ENCODE measurements at places on chromosomes 16 and 17.

DNA sequence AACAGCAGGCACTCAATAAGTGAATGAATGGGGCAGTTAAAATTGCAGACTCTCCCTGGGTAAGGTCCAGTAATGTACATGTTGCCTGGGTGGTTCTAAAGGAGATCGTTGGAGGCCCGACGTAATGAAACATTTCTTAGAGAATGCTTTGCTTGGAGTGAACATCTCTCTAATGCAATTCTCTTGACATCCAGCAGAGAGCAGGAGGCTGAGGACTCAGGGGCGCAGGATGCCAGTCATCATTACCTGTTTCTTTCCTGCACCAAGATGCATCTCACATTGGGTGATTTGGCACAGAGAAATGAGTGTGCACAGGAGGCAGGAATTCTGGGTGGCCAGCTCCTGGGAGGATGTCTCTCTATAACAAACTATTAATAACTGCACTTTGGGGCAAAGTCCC lies 130.3 kb upstream of the RBBP6 start:
- DNase-seq = no peak

DNA sequence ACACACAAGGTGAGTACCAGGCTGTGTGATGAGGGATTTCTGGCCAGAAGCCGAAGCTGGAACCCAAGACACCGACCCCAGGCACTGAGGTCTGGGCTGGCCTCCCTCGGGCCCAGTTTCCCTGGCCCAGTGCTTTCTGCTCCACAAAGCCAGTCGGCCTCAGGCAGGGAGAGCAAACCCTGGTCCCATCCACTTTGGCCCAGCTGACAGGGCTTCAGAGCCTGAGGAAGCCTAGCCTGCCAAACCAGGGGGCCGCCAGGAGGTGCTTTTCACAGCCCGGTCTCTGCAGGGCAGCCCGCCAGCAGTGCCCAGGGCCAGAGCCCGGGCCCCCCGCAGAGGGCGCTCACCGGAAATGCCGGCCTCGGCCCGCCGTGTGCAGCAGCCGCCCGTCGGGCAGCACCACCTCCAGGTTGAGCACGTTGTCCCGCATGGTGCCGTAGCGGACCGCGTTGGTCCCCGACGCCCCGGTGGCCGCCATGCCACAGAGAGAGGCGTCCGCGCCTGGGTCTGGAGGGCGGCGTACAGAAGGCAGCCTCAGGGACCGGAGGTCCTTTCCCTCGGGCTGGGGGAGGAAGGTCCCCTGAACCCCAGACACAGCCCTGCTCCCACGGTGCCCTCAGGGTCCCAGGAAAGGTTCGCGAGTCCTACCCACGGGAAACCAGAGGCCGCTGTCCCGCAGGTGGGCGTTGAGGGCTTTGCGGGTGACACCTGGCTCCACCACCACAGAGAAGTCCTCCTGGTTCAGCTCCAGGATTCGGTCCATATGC lies 2.2 kb downstream of the LDHD start:
- DNase-seq = no peak

DNA sequence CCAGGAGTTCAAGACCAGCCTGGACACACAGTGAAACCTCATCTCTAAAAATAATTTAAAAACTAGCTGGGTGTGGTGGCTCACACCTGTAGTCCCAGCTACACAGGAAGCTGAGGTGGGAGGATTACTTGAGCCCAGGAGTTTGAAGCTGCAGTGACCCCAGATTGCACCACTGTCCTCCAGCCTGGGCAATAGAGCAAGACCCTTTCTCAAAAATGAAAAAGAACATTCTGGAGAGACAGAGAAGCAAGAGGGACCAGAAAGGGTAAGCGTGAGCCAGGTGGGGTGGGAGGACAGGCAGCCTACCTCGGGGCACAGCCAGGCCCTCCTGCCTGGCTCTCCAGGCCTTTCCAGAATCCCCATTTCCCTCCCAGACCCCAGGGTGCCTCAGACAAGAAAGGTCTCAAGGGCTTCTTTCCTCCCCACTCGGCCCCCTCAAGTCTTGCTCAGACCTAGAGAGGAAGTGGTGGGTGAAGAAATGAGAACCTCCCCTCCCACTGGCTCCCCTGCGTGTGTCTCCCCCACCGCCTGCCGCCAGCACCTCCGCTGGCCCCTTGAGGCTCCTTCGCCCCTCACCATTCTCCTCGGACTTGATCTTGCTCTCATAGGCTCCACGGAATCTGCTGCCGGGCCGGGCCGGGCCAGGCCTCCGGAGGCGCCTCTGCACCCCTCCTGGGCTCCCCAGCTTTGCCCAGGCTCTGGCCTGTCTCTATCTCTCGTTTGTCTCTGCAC lies 503 bp downstream of the C16orf54 start:
- DNase-seq = peak; percentile 84

DNA sequence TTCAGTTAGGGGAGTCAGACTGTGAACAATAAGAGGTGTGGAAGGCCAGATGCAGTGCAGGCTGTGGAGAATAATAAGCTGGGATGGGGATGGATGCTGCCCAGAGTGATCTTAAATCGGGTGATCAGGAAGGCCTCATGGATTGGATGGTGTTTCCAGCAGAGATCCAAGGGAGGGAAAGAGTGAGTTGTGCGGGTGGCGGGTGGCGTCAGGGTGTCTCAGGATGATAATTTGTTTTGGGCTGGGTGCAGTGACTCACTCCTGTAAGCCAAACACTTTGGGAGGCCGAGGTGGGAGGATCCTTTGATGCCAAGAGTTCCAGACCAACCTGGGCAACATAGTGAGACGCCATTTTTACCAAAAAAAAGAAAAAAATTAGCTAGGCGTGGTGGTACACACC lies 7.9 kb downstream of the CLUAP1 start:
- no peak for DNase-seq

DNA sequence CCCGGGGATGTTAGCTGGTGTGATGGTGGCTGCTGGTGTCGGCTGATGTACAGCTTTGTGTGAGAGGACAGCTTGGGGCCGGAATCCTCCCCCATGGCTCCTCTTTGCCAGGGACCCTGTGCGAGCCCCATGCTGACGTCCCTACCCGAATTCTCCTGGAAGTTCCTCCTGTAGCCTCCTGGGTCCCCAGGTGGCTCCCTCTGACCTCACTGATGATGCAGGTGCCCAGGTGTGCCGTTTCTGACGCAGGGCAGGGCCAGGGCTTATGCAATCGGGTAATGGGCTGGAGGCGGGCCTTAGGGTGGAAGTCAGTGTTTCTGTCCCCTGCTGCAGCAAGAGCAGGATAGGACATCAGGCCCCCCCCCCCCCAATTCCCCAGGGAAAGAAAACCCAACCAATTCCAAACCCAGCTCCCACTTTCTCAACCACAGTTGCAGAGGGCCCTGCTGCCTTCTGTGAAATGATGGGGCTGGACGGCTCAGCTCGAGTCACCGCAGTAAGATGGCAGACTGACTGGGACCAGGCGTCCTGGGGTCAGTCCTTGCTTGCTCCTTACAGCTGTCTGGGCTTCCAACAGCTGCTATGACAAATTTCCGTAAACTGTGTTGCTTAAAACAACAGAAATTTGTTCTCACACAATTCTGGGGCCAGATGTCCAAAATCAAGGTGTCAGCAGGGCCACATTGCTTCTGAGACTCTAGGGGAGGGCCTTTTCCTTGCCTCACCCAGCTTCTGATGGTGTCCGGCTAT lies 139.0 kb upstream of the PLCG2 start:
- no peak for DNase-seq

Data from stimulated activated naive CD4-positive, alpha-beta T cell (primary cell).